ENCODE measurements at places on chromosomes 5 and 9.

- DNase-seq, result no peak
Measured at GRCh38 chr5:68306361-68307014, 90.9 kb downstream of the PIK3R1 start.

- no peak for DNase-seq
Measured at GRCh38 chr5:81353189-81353588, 40.7 kb downstream of the ACOT12 start.

GRCh38 chr5:138962614-138963370 is 87.7 kb upstream of the LRRTM2 start:
- DNase-seq, result no peak

GRCh38 chr5:39099831-39100230 is 25.6 kb upstream of the RICTOR start:
- no peak for DNase-seq

DNA sequence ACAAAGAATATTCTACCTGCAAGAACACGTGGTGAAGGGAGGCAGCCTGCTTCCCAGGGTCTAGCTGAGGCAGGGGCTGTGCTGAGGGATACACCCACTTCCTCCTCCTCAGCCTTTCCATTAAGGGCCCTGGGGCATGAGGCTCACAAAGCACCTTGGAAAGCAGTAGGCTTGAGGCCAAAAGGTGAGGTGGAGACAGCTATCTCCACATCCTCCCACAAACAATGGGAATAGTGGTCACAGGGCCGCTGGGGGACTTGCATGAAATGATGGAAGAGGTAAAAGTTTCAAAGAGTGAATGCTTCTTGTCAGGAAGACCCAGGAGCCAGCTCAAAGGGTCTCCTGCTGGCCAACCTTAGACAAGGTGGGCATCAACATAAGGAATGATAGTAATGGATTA is 207.9 kb downstream of the CDK5RAP2 start:
- DNase-seq, result no peak

- no peak for DNase-seq
Measured at GRCh38 chr5:93601802-93602155, 18.8 kb downstream of the NR2F1 start.

DNA sequence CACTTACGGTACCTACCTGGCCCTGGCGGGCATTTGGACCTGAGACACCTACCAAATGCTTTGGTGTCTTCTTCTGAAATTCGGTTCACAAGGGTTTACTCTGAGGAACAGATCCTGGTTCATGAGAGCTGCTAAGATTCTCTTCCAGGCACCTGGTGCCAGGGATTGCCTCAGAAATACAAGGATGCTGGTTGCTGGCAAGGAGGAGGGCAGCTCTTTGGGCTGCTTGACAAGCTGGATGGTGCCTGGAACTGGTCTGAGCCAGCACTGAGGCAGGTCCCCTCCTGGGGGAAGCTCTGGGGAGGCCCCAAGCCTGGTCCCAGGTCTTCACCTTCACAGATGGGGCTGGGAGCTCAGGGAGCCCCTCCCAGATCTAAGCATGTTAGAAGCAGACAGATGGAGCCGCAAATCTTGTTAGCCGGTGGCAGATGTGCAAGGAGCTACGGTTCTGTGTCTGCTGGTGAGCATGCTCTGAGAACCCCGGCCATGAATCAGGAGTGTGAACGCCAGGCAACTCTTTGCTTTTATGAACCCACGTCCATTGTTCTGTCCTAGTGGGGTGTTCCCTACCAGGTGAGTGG is 16.3 kb downstream of the FABP6 start:
- no peak for DNase-seq

DNA sequence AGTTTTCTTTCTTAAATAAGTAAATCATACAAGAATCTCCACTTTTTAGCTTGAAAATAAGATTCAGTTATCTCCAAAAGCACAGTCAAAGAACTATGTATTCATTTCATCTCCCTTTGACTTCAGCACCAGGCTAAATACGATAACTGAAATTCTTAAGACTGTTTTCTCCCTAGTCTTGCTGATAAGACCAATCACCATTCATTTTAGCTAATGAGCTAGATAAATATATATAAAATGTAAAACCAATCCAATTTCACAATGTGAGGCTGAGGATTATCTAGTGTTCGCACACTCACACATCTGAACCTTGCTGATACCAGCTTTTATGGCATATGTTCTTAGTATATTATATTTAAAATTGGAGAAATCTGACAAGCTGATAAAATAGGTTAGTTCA is 17.3 kb upstream of the ZNF622 start:
- no peak for DNase-seq

- DNase-seq, result no peak
Measured at GRCh38 chr9:121699571-121700164, 48.2 kb downstream of the DAB2IP start.

DNA sequence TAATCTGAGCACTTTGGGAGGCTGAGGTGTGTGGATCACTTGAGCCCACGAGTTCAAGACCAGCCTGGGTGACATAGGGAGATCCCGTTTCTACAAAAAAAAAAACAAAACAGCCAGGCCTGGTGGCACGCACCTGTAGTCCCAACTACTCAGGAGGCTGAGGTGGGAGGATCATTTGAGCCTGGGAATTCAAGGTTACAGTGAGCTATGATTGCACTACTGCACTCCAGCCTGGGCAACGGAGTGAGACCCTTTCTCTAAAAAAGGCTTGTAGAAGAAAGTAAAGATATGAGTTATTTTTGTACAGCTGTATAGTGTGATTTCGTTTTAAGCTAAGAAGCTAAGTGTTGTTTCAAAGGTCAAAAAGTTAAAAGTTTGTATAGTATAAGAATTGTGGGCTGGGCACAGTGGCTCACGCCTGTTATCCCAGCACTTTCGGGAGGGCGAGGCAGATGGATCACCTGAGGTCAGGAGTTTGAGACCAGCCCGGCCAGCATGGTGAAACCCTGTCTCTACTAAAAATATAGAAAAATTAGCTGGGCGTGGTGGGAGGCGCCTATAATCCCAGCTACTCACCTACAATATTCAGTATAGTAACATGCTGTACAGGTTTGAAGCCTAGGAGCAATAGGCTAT is 18.8 kb downstream of the UBE2R2 start:
- DNase-seq, result no peak

DNA sequence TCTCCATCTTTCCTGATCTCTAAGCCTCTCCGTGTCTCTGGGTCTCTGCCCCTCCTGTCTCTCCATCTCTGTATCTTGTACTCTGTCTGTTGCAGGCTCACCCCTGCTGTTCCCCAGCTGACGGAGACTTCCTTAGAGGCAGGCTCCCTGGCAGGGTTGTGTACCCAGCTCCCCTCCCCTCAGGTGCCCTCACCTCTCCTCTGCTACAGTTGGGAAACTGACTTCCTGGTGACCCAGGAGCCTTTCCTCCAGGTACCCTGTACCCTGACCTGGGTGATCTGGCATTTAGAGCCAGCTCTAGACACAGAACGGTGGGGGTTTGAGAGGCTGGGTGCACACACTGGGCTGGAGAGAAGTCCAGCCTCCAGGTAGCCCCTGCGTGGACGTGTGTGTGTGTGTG is 37.7 kb downstream of the CXXC5 start:
- DNase-seq, result no peak

DNA sequence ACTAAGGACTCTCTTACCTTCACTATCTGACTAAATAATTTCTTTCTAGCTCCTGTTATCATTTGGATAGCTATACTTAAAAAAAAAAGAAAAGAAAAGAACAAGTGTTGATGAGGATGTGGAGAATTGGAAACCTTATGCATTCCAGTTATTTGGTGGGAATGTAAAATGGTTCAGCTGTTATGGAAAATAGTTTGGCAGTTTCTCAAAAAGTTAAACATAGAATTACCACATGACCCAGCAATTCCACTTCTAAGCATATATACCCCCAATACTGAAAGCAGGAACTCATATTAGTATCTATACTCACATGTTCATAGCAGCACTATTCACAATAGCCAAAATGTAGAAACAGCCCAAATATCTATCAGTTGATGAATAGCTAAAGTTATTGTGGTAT is 61.1 kb downstream of the GNA14 start:
- no peak for DNase-seq

GRCh38 chr5:107321906-107322305 is 348.8 kb downstream of the EFNA5 start:
- DNase-seq, result no peak

DNA sequence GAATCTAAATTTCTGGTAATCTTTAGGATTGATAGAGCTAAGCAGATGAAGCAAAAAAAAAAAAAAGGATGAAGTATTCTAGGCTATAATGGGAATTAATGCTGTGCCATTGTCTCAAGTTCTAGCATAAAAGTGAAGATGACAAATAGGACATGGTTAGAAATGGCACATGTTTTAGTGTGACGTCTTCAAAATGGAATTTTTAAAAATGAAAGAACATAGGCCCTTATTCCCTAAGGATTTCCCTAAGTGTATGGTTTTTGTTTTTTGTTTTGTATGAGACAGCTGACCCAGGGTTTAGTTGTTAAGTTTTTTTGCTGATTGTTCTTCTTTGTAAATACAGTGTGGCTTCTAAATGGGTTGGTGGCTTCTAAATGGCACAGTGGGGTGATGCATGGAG is 7.1 kb downstream of the TLE4 start:
- no peak for DNase-seq

GRCh38 chr5:134792286-134792685 is 33.7 kb downstream of the DDX46 start:
- no peak for DNase-seq

DNA sequence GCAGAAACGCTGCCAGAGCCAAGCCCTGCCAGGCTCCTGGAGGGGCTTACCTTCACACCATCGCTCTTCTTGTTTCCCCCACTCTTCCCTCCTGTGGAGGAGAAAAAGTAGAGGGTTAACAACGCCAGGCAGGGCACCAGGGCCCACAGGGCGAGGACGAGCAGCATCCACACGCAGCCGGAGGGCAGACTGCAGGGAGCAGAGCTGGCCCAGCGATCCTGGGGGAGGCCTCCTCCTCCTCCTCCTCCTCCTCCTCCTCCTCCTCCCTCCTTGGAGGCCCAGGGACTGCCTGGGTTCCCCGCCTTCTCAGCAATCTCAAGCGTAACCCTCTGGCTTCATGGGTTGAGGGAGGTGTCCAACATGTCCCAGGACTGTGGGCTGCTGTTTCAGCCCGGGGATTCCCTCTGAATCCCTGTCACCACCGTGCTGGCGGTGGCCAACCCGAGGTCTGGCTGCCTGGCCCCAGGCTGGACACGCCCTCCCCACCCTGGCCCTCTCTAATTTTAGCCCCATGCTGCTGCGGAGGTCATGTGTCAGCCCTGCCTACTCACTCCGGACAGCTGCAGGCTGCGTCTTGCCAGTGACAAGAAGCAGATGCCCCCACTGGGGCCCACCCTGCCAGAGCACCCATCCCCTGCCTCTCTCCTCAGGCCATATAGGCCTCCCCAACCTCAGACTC is 44.3 kb downstream of the CAMK2A start:
- DNase-seq, result no peak

- DNase-seq, result no peak
Measured at GRCh38 chr5:8386719-8387288, 517.9 kb downstream of the MTRR start.

- no peak for DNase-seq
Measured at GRCh38 chr9:92769286-92769685, 4.7 kb upstream of the BICD2 start.

- peak; percentile 63 for DNase-seq
Measured at GRCh38 chr5:149264439-149265067, 7.1 kb upstream of the AFAP1L1 start.

Data from HuH-7 (cell line).